NCI-H526 treated with DMSO at 0.1 percent for 48 hours (cell line): ENCODE measurements at places on chromosomes 7 and 10.
A peak's percentile ranks its signal among the peaks of the same experiment; 100 is the strongest.

- peak; percentile 49 for DNase-seq
Observed at GRCh38 chr7:82263920-82264782, 179.4 kb downstream of the CACNA2D1 start.

GRCh38 chr10:61458031-61458430 is 4.8 kb upstream of the TMEM26 start:
- DNase-seq = no peak

DNA sequence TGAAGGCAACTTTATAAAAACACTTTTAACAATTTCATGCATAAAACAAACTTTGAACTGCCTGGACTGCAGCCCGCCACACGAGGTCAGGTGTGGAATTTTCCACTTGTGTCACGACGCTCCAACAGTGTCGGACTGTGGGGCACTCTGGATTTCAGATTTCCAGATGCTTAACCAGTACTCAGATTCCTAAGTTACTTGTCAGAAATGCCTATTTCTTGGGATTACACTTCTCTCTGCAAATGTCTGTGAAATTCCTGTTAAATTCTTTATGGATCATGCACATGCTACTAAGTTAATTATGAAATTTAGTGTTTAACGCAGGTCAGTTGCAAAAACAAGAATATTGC is 473 bp upstream of the GPER1 start:
- no peak for DNase-seq

DNA sequence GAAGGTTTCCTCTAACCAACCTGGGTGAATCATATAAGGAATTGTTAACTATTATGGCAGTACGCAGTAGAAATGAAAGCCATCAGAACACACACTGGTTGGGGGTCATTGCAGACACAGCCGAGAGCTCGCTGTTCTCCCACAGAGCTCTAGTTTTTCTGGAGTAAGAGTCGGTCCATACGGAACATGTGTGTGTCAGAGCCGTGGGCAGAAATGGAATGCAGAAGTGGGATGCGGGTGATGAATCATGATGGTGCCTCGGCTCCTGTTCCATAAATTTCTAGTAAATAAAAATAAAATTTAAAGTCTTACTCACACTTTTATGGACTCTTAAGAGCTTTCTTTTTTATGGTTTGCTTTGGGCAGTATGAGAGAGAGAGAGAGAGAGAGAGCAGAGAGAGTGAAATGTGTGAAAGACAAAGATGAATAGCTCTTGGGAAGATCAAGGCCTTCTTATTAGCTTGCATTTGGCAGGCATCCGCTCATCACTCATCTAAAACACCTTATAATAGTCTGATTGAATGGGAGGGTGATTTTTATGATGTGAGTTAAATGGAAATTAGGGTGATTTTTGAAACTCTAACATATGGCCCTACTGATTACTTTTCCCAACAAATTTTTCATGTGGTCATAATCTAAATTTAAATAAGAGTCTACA is 98.8 kb upstream of the PFKP start:
- DNase-seq = no peak

DNA sequence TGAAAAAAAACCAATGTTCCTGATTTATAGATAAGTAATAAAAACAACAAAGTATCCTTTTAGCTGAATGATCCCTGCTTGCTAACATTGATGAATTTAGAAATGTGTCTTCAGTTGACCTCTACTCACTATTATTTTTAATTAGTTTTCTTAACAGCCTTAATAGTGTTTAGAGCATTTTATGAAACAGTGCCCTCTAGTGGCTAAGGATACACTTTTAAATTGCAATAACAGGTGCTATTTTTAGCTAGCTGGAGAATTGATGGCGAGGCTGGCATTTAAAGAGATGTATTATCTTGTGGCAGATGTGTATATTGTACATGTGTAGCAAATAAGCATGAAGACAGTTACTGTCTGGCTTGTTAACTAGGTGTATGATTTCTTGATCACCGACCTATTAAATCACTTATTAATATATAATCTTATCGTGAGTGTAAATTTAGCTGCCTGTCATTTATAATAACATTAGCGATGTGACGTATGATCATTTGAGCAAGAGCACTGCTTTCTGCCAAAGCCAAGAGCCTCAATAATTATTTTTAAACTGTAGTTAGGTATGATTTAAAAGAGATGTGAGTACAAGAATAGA is 451.9 kb downstream of the DPP6 start:
- peak; percentile 26 for DNase-seq
